ENCODE measurements at places on chromosomes 3 and 15.

DNA sequence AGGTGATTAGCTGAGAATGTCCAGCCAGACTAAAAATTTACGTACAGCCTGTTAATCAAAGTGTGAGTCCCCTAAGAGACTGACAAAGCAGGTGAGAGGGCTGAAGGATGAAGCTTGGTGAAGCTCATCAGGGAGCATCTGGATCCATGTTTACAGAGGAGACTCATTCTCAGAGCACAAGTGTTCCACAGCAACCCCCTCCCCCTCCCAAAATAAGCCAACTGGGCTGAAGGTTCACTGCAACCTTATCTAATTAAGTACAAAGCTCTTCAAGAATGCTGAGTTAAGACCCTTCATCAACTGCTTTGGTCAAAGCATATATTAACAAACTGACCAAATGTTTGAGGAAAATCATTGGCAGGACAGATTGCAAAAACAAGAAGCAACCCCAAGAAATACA is 262.6 kb upstream of the ZNF385D start:
- DNase-seq = no peak

DNA sequence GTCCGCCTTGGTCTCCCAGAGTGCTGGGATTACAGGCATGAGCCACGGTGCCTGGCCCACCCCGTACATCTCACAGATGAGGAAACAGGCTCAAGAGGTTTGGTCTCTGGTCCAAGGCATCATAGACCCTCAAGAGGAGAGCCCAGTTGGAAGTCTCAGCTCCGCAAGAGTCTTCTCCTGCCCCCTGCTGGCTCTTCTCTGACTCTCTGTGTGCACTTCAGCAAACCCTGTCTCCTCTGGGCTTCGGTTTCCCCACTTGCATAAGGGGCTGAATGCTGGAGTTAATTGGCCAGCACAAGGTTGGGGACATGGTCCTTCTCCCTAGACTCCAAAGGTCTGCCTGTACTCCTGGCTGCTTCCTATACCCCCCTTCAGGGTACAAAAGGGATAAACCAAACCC is 3.9 kb downstream of the MST1R start:
- peak; percentile 75 for DNase-seq

- DNase-seq = no peak
Measured at GRCh38 chr15:63277893-63278456, 570 bp downstream of the APH1B start.

DNA sequence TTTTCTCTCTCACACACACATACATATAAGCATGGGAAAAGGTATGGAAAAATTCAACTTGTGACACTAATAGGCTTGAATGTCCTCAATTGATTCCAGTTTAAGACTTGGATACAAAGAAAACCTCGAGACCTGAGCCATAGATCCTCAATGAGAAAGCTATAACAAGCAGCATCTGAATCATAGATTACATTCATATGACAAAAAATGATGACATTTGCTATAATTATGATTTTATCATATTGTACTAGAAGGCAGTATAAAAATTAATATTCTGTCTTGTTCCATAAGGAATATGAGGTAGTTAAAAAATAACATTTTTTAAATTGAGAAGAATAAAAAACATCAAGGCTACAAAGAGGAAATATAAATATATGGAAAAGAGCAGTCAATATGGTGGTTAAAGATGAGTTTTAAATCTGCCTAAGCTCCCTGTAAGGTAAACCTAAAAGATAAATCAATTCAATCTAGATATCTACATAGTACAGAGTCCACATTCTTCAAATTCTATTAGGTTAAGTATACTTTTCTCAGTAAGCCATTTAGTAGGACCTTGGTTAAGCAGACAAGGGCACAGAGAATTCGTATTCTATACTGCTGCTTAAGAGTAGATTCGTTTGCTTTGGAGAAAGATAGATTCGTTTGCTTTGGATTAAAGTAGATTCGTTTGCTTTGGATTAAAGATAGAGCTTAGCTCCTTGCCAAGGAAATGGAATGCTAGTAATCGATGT is 175.7 kb downstream of the STAG1 start:
- DNase-seq = no peak

- no peak for DNase-seq
Measured at GRCh38 chr3:101387351-101387750, 67.0 kb upstream of the IMPG2 start.

GRCh38 chr15:74398183-74398582 is 30.7 kb upstream of the CYP11A1 start:
- DNase-seq = no peak

DNA sequence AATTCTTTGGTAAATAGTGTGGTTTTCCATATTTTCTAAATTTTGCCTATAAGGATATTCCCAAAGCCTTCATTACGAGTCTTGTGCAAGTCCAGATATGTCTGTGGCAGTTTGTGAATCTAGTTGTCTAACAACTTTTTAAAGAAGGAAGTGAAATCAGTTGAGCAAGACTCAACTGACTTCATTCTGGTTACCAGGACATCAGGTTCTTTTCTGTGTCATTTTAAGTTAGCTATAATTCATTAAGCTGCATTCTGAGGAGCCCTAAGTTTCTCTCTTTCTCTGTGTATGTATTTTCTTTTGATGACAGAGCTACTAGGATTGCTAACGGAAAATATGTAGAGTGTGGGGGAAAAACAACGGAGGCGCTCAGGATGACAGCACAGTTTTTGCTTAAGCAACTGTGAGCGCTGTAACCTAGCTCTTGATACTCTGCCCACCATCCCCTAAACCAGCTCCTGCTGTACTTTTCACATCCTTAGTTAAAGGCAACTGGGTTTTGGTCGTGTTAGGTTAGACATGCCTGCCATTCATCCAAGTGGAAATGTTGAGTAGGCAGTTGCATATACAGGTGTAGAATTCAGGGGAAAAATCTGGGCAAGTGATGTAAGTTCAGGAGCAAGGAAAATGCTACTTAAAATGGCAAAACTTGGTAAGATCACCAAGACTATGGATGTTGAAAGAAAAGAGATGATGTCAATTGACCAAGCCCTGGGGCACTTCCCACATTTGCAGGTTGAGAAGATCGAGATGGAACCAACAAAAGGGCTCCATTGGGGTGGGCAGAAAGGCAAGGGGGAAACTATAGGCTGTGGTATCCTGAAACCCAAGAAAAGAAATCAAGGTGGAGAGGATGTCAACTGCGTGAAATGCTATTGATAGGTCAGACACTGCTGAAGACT is 9.2 kb downstream of the MFSD1 start:
- no peak for DNase-seq

DNA sequence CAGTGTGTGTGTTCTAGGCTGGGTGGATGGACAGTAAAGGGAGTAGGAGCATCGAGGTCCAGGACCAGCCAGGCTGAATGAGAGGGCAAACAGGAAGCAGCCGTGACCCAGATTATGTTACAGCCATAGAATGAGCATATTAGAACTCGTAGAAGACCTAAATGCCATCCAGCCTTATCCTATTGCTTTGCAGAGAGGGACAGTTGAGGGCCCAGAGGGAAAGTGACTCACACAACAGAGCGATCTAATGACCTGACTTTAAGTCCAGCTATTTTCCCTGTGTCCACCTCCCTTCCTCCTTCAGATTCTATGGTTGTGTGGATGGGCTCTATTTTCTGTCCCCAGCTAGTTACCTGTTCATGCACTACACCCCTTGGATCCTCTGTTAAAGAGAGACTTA is 634.1 kb upstream of the TBL1XR1 start:
- DNase-seq = no peak

DNA sequence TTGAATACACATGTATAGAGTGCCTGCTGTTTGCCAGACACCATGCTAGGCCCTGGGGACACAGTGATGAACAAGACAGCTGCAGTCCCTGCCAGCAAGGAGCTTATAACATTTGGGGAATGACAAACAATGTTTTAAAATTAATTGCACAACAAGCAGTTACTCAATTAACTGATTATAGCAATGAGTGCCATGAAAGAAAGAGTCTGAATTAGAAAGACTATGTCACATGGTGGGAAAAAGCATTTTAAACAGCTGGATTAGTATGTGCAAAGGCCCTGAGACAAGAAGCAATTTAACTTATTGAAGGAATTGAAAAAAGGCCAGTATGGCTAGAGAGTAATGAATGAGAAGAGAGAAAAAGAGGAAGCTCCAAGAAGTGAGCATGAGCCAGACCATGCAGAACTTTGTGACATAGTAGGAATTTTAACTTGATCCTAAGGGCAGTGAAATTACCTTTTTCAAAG is 64.5 kb upstream of the PLXNA1 start:
- DNase-seq = no peak

GRCh38 chr15:90419206-90419605 is 31.2 kb downstream of the IQGAP1 start:
- DNase-seq = no peak
